ENCODE measurements at places on chromosomes 2 and 18. TPM values are rescaled to one million over a fixed set of nuclear protein-coding genes. Genes with fewer than 3 reads are reported as not detected.

- no peak for ATAC-seq
These were observed 36.1 kb upstream of the MYO3B start for GRCh38 chr2:170141865-170142264.

- no peak for ATAC-seq
These were observed 49.7 kb upstream of the CD28 start for GRCh38 chr2:203656522-203657287.

DTNA gene
- 0.11 TPM for total RNA-seq

ANKRD62 gene
- not detected for total RNA-seq
